Bronchial epithelial cell (primary cell): ENCODE measurements at places on chromosomes 6 and 20. TPM values are rescaled to one million over a fixed set of nuclear protein-coding genes. Genes with fewer than 3 reads are reported as not detected.

DNA sequence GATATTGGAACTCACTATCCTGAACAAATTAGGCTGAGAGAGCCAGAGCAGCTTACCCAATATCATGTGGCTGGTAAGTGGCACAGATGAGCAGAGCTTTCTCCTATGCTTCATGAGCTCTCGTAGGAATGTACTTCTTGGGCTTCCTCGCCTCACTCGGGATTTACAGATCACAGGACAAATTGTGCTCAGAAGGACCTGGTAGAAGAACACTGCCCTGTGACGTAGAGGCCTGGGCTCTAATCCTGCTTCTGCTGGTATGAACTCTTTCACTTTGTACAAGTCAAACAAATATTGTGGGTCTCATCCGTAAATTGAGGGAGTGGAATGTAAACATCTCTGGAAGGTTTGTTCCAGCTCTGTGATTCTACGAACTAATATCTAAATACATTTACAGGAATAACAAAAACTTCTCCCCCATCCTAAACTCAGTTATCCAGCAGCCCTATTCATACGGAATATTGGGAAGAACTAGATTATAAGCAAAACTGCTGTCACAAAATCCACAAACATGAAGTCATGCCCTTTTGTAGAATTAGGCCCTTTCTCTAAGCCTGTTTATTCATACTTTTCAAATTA lies 187.6 kb downstream of the CLIC5 start:
- no peak for DNase-seq

DNA sequence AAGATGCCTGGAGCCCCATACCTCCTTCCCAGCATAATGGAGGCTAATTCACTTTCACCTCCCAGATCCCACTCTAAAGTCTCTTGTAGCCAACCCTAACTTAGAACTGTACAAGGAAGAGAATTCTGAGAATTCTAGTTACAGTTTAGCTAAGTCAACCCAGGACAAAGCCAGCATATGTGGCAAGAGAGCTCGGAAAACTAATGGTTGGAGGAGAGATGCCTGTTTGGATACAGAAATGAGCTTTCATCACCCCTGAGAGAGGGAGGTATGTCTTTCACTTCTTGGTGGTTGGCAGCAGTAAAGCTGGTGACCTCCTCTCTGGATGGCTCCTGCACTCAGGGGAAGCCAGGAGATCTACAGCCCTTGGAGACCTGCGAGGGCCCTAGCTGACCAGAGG lies 252.6 kb upstream of the SUPT3H start:
- DNase-seq: no peak

GRCh38 chr20:51220293-51220706 lies 197.4 kb upstream of the KCNG1 start:
- no peak for DNase-seq

DNA sequence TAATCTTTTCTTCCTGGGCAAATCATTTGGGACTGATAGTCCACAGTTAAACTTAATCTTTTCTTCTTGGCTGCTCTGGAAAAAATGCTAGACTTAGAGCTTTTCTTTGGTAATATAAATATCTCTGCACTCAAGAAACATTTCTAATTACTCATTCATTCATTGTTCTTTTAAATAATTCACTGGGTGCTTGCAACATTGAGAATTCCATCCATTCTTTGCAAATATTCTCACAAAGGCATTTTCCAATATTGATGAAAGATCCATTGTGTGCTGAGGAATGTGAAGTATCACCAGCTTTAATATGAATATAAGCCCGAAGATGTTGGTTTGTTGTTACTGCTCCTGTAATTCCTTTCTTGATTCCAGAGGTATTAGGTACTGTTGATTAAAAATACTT lies 38.4 kb downstream of the AKAP7 start:
- DNase-seq: no peak

DNA sequence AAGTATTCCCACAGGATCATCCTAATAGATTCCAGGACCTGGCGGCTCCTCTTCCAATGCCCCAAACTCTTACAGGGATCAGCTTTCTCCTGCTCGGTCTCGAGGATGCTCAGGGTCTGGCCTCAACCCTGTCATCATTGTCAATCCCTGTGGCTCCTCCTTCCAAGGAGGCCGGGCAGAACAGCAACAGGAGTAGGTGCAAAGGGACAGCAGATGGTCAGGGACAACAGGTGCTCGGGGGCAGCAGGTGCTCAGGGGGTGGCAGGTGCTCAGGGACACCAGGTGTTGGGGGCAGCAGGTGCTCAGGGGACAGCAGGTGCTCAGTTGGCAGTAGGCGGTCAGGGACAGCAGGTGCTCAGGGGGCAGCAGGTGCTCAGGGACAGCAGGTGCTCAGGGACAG lies 84.8 kb downstream of the TTLL2 start:
- no peak for DNase-seq

COL20A1 gene
- total RNA-seq: not detected in 2 replicates

DNA sequence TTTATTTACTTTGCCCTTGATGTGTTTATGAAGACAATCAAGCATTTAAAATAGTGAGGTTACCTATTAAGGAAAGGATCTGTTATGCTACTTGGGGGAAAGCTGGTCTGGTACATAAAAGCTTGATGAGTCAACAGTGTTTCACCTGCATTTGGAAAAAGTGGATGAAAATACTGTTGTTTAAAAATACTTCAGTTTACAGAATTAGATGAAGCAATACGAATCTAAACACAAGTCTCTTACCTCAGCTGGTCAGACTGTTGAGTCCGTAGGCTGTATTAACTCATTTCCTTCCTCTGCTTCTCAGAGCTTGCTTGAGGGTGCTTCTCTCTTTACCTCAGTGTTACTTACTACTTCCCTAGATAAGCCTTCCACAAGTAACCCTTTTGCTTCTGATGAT lies 36.1 kb downstream of the NKX2-4 start:
- DNase-seq: peak; percentile 84

DNA sequence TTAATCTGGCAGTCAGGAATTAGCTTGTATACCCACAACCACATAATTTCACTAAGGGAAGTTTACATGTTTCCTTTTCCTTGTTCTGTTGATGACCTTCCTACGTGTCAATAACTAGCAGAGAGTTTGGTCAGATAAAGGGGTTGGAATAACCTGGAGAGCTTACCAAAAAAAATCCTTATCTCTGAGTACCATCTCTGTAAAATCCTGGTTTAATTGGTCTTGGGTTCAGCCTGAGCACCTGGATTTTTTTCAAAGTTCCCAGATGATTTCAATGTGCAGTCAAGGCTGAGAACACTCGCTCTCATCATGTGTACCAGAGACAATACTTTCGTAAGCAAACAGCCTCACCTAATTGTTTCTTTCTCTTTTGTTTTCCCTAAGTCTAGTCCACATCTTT lies 483.8 kb upstream of the FLRT3 start:
- no peak for DNase-seq

DNA sequence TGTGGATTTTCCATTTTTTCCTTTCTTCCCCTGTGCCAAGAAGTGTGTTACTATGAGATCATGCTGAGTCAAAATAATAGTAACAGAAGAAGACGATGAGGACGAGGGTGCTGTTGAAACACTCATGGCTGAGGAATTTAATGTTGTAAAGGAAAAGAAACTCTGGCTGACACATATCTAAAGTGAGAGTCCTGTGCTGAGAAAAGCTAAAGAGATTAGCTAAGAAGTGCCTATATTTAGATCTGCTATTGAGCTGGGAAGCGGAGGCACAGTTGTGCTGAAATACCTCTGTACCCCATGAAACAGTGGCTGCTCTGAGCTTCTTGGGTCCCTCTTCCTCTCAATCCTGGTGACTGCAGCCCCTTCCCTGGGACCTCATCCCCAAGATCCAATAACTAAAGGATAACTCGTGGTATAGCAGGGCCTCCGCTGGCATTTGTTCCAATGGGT lies 1.1 kb upstream of the SYTL3 start:
- DNase-seq: peak; percentile 94

CGA gene
- total RNA-seq: not detected in 2 replicates

DNA sequence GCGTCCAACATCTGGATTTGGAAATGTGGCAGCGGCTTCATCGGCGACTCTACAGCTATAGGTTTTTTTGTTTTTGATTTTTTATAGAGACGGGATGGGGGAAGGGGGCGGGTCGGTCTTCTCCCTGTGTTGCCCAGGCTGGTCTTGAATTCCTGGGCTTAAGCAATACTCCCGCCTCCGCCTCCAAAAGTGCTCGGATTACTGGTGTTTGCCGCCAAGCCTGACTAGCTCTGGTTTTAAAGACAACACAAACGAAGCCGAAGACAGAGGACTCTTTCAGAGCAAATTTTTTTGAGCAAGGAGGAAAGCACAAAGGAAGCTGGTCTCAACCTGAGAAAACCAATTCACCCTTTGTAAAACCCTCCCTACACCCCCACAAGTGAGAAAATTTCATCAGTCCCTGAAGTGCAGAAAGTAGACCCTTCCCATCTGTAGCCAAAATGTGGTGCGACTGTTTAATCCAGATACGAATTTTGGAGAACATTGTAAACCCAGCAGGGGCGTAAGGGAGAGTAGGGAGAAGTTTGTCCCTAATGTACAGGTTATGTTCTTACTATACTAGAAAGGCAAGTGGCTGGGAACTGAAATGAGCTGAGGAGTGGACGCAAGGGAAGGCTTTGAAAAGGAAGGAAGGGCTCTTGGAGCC lies 185.9 kb downstream of the TRIM27 start:
- DNase-seq: no peak

GRCh38 chr6:15131651-15132061 lies 114.2 kb upstream of the JARID2 start:
- no peak for DNase-seq

RIMS1 gene
- under 0.01 and 0.26 TPM in 2 replicates for total RNA-seq

GRCh38 chr20:23161968-23162696 lies 76.0 kb upstream of the CD93 start:
- peak; percentile 98 for DNase-seq

THBD gene
- total RNA-seq: 12.6 and 21.4 TPM in 2 replicates

GRCh38 chr6:2783188-2783963 lies 18.2 kb downstream of the WRNIP1 start:
- DNase-seq: no peak

DNA sequence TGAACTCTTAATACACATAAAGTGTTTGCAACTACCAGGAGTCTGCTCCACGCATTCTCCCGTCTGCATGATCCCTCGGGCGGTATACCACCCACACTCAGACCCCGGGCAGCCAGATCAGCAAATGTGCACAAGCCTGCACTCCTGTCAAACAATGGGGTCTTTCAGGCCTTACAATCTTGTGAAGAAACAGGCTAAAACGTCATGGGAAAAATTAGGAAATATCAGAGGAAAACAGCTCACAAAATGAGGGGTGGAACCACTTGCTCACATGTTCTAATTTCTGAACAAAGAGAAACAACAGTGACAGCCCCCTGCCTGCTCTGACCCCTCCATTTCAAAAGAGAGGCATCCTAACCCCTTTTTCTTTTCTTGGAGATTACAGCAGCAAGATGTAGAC lies 69.4 kb downstream of the BACH2 start:
- DNase-seq: no peak

DNA sequence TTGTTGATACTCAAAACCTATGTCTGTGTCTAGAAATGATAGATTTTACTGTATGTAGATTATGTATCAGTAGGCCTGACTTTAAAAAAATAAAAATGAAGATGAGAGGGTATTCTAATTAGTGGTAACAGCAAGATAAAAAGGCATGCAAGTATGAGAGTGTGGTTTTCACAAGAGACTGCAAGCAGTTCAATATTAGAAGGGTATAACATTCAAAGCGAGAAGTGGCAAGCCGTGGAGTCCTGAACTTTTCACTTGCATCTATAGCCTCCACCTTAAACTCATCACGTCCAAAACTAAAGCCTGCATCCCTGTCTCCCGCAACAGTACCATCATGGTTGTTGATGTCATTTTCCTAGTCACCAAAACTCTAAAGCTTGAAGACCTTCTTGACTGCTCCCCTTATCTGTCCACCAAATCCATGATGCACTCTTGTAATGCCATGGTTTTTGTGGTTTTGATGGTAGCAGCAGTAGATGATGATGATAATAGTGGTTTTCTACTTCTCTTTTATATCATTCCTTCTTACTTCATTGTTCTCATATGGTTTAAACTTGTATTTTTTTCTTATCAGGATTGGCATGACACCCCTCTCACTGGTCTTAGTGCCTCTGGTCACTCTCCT lies 9.2 kb upstream of the CGA start:
- no peak for DNase-seq

CYP39A1 gene
- total RNA-seq: 5.0 and 17.4 TPM in 2 replicates
